Left lobe of liver (tissue), 2 donors: ENCODE measurements at places on chromosomes 7 and 10. TPM values are rescaled to one million over a fixed set of nuclear protein-coding genes. Genes with fewer than 3 reads are reported as not detected.

SCIN gene
- total RNA-seq, result 0.30 TPM

DNA sequence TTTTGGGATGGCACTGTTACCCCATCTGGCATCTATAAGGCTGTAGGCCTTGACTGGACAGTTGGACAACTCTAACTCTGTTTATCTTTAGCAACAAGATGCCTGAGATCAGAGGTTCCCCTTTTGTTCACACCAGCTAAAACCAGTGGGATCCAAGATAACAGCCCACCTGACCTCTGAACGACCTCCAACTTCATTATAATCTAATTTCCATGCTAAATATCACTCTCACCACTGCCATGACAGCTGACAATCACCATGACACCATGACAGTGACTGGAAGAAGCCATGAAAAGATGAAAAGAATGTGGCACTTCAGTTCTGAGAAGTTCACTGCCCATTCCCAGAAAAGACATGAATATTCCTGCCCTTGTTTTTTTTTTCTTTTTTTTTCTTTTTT lies 281.4 kb upstream of the TAC1 start:
- DNase-seq, result no peak

GRCh38 chr7:27145914-27146412 lies 1.6 kb downstream of the HOXA6 start:
- DNase-seq, result no peak

GRCh38 chr7:102872460-102872859 lies 40.3 kb upstream of the LRRC17 start:
- DNase-seq, result no peak

- DNase-seq, result no peak
Observed at GRCh38 chr7:36391436-36392198, 2.0 kb downstream of the ANLN start.

DNA sequence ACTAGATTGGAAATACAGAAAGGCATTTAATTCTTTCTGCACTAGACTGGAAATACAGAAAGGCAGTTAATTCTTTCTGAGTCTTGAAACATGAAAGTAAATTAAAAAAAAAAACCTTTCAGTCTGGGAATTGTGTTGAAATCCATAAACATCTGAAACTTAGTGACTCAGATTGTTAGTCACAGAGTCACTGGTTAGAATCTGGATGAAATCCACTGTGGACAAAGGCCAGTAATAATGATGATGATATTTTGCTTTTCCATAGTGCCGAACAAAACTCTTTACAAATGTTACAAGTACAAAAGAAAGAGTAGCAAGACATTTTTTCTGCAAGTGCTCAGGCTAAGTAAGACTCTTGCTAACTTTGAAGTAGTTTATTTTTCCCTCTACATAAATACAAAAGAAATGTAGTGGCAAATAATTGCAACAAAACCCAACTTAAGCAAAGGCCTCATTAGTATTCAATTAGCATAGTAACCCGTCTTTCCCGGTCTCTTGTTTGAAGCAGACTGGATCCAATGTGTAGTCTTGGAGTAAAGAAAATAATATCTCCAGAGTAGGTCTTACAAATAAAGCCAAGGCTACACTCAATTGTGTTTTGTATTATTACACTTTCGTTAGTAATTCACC lies 5.8 kb upstream of the PRTFDC1 start:
- no peak for DNase-seq

DNA sequence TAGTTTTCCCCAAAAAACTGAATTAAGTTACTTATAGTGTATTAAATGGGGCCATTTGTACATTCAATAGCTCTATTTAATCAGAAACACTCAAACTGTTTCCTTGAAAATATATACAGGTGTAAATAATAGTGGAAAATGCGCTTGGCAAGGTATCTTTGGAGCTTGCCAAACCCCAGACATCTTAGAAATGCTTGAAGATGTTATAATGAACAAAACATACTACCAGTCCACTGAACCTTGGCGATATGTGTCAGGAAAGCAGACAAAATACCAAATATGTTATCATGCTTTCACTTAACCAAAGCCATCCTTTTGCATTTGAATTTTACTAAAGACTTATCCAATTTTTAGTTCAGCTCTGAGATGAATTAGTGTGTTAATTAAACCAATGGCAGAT lies 352.7 kb upstream of the SEMA3A start:
- DNase-seq, result no peak

DNA sequence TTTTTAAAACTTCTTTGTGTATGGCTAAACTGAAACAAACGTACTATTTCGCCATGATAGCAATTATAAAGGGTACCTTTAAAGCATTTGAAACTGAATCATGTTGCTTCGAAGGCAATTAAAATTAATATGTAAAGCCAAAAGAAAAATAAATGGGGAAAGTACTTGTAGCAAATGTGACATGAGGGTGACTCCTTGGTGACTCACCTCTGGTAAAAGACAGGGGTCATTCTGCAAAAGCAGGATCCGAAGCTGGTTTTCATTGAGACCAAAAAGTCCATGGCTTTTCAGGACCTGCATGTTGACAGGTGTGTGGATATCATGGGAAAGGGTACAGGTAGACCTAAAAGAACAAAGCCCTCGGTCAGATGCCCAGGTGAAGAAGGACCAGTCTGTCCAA lies 1.5 kb downstream of the ZC3HAV1L start:
- DNase-seq, result no peak

DNA sequence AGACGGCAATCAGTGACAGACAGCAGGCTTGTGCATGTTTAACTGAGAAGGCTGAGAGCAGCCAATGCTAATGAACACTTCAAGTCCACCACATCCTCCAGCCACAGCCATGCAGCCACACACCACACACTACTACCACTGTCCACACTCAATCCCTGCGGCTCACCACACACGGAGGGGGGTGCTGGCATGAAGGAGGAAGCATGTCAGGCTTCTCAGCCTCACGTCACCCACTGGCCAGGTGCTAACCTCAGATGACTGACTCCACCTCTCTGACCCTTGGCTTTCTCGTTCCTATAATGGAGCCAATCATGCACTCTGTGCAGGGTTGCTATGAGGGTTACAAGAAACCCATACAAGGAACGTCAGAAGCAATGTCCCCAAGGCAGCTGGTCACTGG lies 165.4 kb upstream of the RNF32 start:
- peak; percentile 31 for DNase-seq
